Hindlimb muscle (tissue), 1 donor: ENCODE measurements at places on chromosomes 2 and 18.

DNA sequence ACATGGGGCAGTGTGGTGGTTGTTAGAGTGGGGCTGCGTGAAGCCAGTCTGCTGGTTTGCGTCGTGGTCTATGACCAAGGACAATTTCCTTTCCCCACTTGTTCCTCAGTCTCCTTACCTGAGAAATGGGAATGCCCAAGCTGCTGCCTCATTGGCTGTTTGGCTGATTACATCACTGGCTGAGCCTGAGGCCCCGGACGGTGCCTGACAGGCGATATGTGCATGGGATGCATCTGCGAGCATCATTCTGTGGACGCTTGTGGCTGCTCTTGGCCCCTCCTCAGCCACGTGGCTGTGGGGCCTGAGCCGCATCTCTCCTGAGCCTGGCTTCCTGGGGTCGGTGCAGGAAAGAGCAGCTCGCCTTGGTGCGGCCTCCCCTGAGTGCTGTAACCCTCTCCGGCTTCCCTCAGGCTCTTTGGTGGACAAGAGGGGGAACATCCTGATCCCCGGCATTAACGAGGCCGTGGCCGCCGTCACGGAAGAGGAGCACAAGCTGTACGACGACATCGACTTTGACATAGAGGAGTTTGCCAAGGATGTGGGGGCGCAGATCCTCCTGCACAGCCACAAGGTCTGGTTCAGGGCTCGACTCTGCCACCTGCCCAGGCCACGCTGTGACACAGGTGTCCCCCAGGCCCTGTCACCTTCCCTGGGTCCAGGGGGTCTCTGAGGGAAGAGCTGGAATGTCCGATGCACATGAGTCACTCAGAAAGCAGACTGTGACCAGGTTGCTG, 17.2 kb downstream of the CNDP2 start:
- DNase-seq, result no peak

DNA sequence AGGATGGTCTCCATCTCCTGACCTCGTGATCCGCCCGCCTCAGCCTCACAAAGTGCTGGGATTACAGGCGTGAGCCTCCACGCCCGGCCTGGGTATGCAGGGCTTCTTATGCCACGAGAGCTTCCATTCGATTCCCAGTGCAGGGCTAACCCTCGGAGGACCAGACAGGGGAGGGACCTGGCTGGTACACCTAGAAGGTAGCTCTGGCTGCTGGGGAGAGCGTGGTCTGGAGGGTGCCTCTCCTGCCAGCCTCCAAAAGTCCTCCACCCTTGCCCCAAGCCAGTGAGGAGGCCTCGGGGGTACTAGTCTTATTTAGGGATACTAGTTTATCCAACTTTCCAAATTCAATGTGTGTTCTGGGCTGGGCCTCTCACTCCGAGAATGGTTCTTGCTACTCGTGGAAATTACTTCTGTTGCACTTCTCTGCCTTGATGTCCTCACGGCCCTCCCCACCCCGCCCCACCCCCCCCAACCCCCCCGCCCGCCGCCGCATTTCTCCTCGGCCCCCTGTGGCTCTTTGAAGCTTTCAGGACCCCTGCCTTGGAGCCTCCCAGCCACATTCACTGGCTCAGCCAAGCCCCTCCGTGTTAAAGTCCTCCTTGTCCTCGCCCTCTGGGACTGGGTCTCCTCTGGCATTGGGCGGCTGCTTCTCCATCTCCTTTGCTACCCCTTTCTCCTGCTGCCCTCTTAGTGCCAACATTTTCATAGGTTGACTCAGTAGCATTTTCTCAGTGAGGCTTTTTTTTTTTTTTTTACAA, 143.0 kb upstream of the EPAS1 start:
- no peak for DNase-seq

DNA sequence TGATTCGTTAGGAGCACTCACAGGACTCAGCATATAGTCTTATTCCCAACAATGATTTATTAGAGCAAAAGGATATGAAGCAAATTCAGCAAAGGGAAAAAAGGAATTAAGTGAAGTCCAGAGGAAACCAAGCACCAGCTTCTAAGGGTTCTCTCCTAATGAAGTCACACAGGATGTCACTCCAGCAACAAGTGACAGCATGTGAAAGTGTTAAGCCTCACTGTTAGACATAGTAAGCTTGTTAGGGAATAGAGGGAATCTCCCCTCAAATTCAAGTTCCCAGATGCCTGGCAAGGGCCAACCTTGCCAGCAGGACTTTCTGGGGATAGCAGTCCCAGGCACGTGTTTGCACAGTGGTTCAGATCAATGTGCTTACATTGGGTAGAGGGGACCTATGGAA, 4.4 kb upstream of the SLC30A6 start:
- no peak for DNase-seq

GRCh38 chr2:221448844-221449390, 123.2 kb downstream of the EPHA4 start:
- DNase-seq, result no peak

DNA sequence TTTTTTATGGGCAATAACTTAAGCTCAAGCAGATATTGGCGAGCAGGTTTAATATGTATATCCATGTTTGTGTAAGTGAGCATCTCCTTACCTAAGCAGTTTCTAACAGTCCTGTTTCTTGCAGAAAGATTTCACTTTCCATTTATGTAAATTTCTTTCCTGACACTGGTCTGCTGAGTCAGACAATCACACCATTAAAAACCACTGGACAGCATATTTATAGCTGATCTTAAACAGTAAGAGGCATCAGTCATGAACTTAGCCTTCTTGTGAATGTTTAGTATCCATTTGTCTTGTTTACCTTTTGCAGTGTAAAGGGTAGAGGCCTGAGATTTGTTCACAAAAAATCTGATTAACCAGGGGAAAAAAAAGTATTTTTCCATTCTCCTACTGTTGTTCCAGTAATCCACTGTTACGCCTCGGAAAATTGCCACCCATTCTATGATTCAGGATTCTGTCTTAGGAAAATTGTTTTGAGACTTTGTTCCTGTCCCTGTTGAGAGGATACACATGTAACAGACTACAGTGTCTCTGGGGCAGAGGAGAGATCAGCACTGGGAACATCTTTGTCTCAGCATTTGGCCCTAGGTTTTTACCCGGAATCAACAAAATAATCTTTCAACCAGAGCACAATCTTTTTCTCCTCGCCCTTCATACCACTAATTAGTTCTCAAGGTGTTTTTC, 521.0 kb upstream of the NRP2 start:
- no peak for DNase-seq
